ENCODE measurements at places on chromosomes 12 and 14.

DNA sequence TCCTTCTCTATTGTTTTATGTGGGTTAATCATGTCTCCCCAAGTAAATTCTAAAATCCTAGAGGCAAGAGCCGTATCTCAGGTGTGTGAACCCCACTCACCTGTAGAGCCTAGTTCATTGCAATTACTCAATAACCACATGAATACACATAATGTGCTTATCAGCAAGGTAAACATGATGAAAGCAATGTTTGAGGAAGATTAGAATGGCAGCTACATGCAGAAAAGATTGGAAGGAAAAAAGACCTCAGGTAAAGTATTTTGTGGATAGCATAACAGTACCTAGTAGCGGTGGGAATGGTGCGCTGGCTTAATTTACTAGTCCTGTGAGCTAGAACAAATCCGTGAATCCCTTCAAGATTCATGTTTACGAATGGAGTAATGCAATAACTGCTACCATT is 5.3 kb upstream of the KRAS start:
- no peak for DNase-seq

GRCh38 chr12:102533483-102534215 is 53.3 kb upstream of the IGF1 start:
- no peak for DNase-seq

GRCh38 chr14:105193916-105194782 is 13.0 kb upstream of the NUDT14 start:
- DNase-seq, result no peak

DNA sequence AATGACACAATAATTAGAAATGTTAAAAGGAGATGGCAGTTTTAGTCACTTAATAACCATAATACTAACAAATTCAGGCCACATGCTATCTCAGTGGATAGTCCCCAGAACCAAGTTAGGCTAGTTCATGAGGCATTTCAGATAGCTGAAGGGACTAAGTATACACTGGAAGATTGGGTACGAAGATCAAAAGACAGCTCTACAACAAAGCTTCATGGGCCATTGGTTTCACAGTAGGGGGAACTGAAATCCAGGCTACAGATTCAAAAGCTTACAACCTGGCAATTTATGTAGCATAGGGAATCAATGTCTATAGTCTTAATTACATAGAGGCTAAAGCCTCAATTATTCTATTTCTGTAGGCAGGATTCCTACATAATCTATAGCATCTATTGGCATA is 343.0 kb downstream of the RGS6 start:
- no peak for DNase-seq

- no peak for DNase-seq
Measured at GRCh38 chr14:50122291-50122690, 5.9 kb upstream of the VCPKMT start.

DNA sequence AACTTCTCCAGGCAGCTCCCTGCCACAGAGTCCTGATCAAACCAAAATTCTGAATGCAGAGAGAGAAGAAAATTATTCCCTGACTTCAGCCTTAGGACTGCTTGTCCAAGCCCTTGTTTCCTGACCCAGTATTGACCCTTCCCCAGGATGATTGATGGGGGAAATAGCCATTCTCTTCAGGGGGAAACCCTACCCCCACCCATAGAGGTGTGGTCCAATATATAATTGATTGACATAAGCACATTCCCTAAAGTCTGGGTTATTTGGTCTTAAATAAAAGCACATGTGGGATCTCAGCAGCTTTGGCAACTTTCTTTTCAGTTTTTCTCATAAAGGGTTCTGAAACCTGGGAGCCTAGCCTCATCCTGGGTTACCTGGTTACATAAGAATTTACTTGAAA is 201.2 kb upstream of the DDHD1 start:
- DNase-seq, result no peak

DNA sequence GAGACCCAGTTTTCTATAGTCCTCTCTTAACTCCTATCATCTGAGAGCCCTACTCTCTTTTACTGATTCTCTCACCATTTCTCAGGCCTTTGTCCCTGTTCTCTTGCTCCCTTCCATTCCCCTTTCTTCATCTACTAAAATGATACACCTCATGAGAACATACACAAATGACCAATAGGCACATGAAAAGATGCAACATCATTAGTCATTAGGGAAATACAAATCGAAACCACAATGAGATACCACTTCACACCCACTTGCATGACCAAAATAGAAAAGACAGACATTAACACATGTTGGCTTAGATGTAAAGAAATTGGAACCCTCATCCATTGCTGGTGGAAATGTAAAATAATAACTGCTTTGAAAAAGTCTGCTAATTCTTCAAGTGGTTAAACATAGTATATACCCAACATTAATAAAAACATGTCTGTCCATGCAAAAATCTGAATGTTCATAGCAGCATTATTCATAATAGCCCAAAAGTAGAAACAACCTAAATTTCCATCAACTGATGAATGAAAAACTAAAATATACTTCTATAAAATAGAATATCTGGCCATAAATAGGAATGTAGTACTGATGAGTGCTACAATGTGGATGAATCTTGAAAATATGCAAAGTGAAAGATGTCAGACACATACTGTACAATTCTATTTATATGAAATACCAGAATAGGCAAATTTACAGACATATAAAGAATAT is 66.0 kb downstream of the DENND5B start:
- DNase-seq, result no peak

- DNase-seq, result no peak
Measured at GRCh38 chr12:39873065-39873464, 232.8 kb downstream of the SLC2A13 start.

DNA sequence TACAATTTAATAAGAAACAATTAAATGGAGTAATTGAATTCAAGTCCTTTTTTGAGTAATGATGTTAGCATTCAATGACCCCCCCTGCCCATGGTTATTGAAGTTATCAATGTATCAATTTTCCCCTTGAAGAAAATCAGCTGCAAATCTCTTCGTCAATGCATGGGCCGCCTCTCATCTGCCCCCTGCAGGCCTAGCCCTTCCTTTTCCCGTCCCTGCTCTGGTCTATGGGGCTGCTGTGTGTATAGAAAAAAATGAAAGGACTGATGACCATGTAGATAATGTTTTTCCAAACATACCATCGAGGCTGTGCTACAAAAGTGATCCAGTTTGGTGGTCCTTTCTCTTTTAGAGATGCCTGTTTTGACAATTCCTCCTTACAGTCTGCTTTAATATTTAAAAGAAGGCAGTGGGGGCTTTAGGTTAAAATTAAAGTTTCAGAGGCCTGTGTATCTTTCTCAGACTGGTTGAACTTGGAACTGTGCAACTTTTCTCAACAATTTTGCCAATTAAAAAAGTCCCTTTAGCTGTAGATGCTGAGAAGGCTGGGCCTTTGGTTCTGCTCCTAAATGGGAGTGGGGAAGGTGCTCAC is 98.4 kb downstream of the APAF1 start:
- no peak for DNase-seq

DNA sequence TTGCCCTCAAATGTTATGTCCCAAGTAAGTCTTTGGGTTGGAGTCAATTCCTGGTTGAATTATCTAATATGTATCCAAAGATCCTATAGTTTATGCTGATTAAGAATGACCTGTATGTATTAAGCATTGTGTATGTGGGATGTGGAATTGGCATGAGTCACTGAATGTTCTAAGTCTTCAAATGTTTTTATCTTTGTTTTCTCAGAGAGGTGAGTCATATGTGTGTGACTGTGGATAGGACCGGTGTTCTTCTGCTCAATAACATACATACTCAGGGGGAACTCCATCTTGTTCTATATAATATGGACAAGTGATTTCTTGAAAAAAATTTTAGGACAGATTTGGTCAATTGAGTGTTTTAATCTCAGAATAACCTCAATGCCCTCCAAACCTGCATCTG is 57.9 kb downstream of the NAV3 start:
- no peak for DNase-seq

DNA sequence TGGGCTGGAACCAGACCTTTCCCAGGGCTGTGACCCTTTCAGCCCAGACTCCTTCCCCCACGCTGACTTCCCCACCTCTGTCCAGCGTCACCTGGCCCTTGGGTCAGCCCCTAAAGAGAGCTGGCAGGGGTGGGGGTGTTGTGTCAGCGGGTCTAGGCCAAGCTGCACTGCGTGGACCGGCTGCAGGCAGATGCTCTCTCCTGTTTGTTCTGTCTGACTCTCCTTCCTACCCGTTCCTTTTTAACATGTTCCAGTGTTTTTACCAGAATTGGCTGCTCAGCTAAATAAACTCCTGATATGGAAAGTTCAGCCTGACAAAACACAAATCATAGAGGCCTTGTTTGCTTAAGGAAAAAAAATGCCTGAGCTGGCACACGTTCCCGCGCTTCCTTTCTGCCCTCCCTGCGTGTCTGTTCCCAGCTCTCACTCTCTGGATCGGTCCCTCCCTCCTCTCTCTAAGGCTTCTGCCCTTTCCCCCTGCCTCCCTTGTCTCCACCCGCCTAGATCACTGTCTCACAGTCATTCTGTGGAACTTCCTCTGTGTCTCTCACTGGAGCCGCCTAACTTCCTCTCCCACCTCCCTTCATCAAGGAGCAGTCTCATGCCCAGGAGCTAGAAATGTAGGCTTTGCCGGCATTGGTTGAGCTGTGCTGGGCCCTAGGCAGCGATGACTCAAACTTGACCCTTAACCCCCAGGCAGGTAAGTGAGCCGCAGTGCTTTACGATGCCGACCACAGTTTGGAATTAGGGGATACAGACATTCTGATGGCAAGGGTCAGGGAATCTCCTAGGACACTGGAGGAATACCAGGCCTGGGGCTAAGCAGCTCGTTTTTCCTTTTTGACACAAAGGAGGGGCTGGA is 15.5 kb upstream of the MLXIP start:
- no peak for DNase-seq

DNA sequence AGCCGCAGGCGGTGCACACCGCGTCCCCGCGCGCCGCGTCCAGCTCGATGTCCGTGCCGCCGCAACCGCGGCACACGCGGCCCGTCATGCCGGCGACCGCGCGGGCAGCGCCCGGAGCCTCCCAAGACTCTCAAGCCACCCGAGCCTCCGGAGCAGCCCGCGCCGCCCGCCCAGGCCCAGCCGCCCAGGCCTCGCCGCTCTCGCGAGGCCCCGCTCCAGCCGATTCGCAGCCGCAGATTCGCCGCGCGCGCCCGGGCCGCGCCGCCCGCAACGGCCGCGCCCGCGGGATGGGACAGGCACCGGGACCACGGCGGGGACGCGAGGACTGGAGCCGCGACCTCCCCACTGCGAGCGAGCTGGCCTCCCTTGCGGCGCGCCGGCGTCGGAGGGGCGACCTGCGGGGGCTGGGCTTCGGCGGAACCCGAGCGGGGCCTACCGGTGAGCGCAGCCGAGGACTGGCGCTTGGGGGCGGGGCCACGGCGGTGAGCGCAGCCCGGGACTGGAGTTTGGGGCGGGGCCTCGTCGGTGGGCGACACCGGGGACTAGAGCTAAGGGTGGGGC is at the start of gene BRF1:
Gene BRF1 (minus strand): TSS at position 460 of the 561 bp plus-strand sequence. CDS start 372 bp downstream, at position 88.
- DNase-seq, result peak; percentile 70

DNA sequence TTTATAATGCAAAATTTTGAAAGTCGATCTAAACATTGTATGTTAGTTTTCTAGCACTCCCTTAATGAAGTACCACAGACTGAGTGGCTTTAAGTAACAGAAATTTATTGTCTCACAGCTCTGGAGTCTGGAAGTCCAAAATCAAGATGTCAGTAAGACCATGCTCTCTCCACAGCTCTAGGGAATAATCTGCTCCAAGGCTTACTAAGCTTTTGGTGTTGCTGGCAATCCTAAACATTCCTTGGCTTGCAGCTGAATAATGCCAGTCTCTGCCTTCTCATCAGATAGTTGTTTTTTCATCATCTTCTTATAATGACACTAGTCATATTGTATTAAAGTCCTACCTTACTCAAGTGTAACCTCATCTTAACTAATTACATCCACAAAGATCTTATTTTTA is 102.2 kb downstream of the RASSF9 start:
- DNase-seq, result no peak

DNA sequence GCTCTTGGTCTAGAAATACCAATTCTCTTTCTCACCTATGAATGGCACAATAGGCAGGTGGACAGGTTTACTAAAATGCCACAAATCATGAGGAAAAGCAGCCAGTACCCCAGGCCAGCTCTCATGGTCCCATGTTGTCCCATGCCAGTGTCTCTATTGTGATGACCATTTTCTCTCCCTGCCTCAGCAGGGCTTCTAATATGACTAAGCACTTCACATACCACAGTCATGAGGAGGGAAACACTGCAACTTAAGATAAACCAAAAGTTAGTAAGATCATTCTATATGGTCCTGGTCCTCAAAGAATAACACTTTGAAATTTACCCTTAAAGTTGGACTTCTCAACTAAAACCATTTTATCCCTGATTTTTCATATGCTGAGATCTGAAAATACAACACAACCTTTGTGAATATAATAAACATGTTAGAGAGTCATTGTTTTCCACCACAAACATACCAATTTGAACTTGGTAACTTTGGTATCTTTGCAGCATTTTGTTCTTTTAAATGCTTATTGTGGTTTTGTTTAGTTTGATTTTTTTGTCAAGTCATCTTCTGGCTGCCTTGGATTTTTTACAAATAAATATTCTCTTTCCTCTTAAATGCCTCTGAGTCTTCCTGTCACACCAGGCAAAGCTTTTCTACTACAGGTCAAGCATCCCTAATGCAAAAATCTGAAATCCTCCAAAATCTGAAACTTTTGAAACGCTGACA is 3.6 kb downstream of the TTC5 start:
- DNase-seq, result no peak

- no peak for DNase-seq
Measured at GRCh38 chr14:104974146-104974541, 4.0 kb downstream of the AHNAK2 start.

GRCh38 chr14:96748362-96748761 is 48.8 kb upstream of the VRK1 start:
- no peak for DNase-seq

GRCh38 chr14:31326111-31326510 is 94.2 kb downstream of the HEATR5A start:
- DNase-seq, result no peak

DNA sequence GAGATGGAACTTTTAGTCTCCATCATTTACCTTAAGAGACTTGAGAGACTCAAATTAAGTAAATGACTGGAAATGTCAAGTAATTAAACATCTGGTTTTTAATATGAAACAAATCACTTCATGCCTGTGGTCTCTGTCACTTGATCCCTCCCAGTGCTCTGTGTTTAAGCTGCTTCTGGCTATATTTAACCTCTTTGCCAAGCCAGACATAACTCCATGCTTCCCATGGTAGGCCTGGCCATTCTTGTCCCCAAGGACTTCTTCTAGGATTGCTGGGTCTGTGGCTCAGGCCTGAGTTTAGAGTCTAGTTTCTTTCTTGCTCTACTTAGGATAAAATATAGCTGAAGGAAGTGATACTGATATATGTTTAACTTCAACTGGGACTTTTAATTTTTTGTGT is 1013.6 kb downstream of the FLRT2 start:
- no peak for DNase-seq

DNA sequence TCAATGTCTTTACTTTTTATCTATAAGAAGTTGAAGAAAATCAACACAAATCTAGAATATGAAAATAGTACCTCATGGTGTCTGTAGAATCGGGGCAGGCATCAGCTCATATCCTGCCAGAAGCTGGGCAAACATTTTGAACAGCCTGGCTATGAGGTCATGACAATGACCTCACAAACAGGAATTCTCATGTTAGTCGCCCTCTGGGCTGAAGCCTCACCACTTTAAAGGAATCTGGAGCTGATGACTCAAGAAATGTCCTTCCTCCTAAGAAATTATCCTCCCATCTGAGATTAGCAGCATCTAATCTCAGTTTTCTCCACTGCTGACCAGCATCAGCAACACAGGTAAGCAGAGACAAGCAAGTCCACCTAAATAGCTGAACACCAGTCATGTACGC is 27.1 kb downstream of the CLIP1 start:
- no peak for DNase-seq

GRCh38 chr12:98509063-98509462 is 6.3 kb upstream of the TMPO start:
- no peak for DNase-seq

GRCh38 chr14:52363041-52363704 is 49.1 kb downstream of the PTGER2 start:
- DNase-seq, result no peak

Measured in esophagus squamous epithelium (tissue), 5 donors.